ENCODE measurements at places on chromosomes 2 and 18.

DNA sequence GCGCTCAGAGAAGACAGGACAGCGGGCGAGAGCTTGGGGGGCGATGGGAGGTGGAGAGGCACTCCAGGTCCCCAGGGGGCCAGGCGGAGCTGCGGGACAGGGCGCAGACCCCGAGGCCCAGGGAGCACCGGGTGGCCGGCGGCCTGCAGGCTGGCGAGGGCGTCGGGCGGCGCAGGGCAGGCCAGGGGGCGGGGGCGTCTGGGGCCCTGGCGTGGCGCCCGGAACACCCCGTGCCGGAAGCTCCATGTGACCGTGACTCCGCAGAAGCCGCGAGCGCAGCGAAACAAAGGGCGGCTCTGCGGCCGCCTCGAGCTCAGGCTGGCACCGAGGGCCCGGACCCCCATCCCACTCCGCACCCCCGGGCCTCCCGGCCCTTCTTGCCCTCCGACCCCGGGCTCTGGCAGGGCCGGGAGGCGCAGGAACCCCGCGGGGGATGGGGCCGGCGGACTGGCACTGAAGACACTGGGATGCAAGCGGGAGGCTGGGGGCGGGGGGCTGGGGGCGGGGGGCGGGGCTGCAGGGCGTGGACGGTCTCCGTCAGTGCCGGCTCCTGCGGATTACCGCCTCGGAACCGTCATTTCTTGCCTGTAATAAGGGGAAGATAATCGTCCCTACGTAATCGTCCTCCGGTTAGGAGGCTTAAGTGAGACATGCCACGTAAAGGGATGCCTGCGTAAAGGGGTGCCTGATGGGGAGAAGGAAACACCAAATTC, 19.1 kb downstream of the SH2D6 start:
- DNase-seq, result no peak

DNA sequence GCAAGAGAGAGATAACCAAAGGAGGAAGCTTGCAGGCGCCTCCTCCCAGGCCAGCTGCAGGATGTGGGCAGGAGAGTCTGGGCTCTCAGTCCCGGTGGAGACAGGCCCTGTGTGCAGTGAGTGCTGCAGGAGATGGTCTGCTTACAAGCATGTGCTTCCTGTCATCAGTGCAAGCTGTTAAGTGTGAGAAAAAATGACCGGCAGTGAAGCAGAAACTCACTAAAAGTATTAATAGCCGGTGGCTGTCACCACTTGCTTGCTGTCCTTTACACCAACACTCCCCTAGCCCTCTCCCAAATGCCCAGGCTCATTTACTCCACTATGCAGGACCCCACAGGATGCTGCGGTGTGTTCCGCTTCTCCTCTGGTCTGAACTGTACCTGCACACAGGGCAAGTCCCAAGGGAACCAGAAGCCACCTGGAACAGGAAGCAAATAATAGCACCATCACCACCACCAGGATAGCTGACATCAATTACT, 435.6 kb upstream of the HS6ST1 start:
- no peak for DNase-seq

DNA sequence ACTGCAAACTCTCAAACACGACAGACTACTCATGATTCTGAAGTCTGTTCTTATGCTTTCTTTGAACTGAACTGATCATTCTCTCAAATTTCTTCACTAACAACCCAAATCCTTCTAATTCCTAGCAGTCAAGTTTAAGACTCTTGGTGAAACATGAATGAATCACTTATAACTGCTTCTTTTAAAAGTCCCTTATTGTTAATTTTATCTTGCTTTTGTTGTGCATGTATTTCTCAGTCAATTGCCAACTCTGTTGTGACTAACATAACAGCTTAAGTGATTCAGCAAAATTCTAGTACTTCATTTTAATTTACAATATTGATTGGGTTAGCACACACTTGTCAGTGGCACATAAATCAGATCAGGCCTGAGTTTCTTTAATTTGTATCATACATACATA, 357.0 kb upstream of the FSIP2 start:
- DNase-seq, result no peak

DNA sequence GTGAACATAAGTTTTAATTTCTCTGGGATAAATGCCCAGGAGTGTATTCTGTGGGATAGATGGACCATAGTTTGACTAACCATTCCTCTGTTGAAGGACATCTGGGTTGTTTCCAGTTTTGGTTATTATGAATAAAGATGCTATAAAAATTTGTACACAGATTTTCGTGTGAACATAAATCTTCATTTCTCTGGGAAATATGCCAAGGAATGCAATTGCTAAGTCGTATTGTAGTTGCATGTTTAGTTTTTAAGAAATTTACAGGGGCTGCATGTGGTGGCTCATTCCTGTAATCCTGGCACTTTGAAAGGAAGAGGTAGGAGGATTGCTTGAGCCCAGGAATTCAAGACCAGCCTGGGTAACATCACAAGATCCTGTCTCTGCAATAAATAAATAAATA, 6.9 kb upstream of the SLC11A1 start:
- DNase-seq, result no peak

DNA sequence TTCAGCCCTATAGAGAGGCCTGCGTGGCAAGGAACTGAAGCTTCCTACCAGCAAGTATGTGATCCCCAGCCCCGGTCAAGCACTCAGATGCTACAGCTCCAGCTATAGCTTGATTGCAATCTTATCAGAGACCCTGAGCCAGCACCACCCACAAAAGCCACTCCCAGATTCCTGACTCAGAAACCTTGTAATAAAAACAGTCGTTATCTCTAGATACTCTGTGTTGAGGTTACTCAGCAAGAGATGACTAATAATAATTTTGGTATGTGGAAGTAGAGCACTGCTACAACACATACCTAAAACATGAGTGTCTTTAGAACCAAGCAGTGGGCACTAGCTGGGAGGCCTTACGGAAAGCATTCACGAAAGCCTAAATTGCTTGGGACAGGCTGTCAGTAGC, 216.9 kb downstream of the UXS1 start:
- DNase-seq, result peak; percentile 79

- DNase-seq, result no peak
These were observed 14.2 kb downstream of the FAM110C start for GRCh38 chr2:32068-32467.

GRCh38 chr18:75167759-75168618, 41.0 kb downstream of the PTGR3 start:
- no peak for DNase-seq

DNA sequence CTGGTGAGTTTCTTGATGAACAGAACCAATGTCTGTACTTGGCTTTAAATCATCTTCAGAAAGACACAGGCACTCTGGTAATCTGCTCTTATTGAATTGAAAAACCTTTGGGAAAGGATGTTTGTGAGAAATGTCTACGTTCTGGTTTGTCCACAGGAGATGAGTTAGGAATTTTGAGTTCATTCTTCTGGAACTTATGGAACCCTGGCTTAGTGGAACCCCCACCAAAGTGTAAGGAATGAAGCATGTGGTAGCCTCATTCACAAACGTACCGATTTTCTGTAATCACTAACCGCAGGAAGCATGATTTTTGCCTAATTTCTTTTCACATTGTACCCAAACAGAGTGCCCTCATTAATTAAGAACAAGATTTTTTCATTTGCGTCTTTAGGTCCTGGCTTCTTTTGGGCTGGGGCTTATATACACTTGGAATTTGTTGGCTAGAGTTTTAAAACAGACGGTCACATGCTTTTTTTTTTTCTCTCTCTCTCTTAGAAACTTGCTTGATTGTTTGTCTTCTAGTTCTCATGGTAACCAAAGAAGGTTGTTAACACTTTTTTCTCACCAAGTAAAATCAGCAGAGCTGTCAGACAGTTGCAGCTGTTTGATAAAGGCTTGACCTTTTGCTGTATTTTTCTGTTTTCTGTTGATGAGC, 314.1 kb upstream of the THUMPD2 start:
- no peak for DNase-seq

DNA sequence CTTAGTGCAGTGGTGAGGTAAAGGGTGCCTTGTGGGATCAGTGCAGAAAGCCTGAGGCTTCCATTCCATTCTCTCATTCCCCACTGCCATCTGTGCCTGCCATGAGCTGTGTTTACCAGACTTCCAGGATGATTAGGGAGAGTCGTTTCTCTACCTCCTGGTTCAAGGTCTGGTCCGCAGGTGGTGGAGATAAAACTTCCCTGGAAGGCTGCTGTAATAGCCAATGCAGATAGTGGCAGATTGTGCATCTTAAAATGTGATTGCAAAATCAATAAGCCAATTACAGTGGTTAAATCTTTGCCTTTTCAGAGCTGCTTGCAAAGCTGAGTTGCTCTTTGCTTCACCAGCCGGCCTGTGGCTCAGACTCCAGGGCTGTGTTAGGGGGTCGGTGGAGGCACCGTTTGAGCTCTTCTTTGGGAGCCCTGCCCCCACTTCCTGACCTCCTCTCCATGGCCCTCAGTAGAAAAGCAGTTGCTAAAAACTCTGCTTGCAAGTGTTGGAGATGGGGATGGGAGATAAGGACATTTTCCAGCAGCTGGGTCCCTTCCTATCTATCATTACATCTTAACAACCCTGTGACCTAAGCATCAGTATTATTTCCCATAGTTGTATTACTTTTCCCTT, 95.2 kb upstream of the HS6ST1 start:
- DNase-seq, result no peak

DNA sequence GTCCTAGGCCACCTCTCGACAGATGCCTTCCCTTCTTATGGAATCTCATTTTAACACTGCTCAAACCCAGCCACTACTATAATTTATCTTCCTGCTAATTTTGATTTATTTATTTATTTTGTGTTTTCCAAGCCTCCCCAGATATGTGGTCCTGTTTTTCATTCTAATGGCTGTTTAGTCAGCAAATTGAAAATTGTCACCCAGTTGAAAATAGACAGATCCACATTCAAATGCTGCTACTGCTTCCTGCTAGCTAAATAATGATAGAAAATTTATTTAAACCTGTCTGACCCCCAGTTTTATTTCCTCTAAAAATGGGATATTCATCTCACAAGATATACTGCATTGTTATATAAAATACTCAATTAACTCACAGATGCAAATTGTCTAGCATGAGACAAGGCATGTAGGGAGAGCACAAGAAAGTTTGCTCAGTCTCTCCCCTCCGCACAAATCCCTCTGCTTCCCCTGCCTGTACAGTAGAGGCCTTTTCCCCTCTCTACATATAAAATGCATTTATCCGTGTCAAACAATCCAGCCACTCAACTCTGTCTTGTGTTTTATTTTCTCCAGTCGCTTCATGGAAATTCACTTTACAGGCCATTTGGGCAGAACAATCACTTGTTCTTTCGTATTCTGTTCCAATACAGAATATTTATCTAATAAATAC, 389.9 kb downstream of the SOX11 start:
- DNase-seq, result no peak

- no peak for DNase-seq
These were observed 66.5 kb downstream of the RBBP8 start for GRCh38 chr18:22999647-23000046.

GRCh38 chr2:207289295-207290018, 123.7 kb upstream of the KLF7 start:
- no peak for DNase-seq

DNA sequence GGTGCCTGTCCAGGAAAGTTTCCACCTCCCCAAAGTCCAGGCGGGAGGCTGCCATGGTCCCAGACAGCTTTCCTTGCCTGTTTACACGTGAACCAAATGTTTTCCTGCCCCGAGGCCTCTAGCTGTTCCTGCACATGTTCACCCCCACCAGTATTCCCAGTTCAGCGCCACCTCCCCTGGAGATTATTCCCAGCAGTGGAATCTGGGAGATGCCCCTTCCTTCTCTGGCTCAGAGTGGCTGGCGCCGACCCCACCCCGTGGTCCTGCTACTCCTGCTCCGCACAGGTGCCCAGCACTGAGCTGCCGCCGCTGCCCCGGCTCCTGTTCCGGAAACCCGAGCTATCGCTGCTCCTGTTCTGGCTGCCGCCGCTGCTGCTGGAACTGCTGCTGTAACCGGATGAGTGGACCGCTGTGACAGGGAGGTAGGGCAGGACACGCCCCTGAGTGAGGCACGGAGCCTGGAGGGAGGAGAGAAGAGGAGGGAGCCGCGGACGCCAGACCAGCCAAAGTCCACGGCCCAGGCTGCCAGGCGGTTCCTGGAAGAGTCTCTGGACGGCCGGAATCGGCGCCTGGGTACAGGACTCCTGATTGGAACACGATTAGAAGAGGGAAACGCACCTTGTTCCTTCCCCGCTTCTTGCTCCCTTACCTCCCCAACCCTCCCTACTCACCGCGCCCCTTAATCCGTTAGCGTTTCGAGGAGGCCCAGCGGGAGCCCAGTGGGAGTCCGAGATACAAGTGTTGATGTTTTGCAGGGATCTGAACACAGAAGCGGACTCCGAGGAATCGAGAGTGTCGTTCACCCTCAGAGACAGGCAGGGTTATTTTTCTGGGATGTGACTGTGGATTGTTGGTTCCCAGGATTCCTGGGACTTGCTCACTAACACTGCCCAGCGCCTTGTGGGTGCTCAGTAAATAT, at the start of gene PDE11A:
Gene PDE11A, minus strand, starts transcription at position 395 of the 919 bp plus-strand sequence. Its CDS starts 340 bp downstream, at position 55.
- peak; percentile 94 for DNase-seq

- DNase-seq, result no peak
These were observed 2.1 kb upstream of the ZBTB14 start for GRCh38 chr18:5297597-5297996.

DNA sequence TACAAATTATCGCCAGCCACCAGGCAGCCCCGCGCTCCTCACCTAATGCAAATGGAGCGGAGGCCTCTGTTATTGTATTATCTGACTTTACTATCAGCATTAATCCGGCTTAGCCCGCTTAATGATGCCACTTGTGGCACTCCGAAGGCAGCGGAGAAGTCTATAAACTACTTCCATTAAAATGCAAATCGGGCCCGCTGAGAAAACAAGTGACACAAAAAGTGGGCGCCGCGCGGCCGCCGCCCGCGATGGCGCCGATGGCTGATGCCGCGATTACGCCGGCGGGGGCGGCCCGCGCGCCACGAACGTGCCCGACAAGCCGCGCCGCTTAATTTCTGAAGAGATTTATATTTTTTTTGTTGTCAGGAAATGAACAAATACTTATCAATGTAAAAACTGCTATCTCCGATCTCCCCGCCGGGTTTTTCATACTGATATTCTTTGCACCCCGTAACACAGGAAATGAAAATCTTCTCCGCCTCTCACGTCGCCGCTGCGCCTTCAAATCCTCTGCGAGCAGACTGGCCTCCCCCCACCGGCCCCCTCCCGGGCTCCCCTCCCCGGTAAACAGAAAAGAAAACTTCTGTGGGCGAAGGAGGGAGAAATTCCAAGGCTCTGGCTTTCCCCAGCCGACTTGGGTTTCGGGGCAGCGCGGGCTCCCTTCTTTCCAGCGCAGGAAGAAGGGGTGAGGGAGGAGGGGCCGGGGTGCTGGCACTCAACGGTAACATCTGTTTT, 221.8 kb downstream of the INSIG2 start:
- no peak for DNase-seq

DNA sequence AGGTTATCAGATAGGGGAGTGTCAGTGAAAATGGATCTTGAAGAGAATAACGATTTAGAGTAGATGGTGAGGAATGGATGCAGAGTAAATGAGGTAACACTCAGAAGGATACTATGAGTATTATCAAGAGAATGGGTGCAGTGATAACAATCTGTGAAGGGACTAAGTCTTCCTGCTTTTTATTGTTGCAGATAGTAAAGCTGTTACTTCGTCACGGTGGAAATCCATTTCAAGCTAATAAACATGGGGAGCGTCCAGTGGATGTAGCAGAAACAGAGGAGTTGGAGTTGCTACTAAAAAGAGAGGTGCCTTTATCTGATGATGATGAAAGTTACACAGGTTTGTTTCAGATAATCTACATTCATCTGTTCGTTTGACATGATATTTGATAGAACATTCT, 85.1 kb downstream of the ANKRD12 start:
- DNase-seq, result no peak

Measured in RKO (cell line).